GM06990 (cell line): ENCODE measurements at places on chromosomes 6 and 20.

DNA sequence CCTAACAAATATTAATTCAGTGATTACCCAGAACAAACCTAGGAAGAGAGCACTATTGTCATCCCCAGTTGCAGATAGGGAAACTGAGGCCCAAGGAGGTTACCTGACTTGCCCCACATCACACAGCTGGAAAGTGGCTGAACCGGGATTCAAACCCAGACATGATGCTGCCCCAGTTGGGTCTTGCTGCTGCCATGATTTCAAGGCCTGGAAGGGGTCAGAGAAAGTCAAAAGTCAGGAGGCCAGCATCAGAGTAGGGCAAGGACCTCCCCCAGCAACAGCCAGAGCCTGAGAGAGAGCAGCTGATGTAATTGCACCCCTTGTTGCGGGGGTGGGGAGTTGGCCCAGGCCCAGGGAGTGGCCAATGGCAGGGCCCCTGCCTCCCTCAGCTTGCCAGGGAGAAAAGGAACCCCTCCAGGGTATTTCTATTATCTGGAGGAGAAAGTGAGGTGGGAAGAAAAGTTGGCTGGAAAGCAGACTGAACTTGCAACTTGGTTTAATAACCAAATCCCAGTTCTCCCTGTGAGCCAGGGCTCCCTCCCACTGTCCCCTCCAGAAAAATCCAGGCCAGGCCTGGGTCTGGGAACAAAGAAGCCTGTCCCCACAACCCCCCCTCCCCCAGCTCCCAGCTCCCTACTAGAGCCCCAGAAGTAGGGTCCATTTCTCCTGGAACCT lies 83.6 kb downstream of the MRPL14 start:
- no peak for DNase-seq

GRCh38 chr6:32604434-32604877 lies 14.8 kb upstream of the HLA-DRB1 start:
- DNase-seq: peak; percentile 68

DNA sequence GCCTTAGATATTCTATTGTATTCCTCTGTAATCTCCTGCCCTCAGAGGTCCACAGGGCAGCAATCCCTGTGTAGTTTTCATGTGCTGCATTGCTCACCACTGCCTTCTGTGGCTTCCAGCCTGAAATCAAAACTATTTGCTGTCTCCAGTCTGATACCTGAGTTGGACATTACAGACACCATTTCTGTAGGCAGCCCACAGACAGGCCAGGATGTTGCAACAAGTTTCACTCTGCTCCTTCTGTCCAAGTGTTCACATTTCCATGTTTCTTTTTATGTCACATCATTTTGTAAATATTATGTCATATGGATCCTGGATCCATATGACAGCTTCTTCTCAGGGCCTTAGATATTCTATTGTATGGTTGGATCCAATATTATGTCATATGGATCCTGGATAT lies 21.7 kb downstream of the ECI2 start:
- DNase-seq: no peak

- no peak for DNase-seq
Observed at GRCh38 chr6:136169394-136170148, 80.5 kb downstream of the MTFR2 start.
